ENCODE measurements at places on chromosomes 16 and 17.

GRCh38 chr17:14123619-14124278, 54.4 kb downstream of the COX10 start:
- DNase-seq: no peak

- DNase-seq: no peak
Measured at GRCh38 chr17:10812674-10813073, 8.8 kb upstream of the TMEM238L start.

GRCh38 chr16:24151482-24151939, 104.6 kb upstream of the CACNG3 start:
- no peak for DNase-seq

- no peak for DNase-seq
Measured at GRCh38 chr16:85911251-85911930, 12.4 kb downstream of the IRF8 start.

DNA sequence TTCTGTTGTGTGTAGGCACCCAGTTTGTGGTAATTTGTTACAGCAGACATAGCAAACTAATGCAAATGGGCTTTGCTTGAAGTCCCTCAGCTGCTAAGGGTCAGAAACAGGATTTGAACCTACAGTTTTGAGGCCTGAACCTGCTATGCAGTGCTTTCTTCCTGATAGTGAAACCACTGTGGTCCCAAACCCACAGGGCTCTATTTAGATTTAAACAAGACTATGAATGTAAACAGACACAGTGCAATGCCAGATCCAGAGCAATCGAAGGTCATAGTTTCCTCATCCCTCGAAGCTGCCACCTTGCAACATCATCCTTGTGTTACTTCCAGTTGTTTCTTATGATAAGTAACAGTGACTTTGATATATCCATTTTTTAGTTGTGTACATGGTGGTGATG, 630.2 kb downstream of the WWOX start:
- DNase-seq: no peak

- DNase-seq: no peak
Measured at GRCh38 chr17:17241656-17242055, 4.7 kb upstream of the FLCN start.

- DNase-seq: no peak
Measured at GRCh38 chr17:62189377-62189776, 124.3 kb upstream of the MED13 start.

DNA sequence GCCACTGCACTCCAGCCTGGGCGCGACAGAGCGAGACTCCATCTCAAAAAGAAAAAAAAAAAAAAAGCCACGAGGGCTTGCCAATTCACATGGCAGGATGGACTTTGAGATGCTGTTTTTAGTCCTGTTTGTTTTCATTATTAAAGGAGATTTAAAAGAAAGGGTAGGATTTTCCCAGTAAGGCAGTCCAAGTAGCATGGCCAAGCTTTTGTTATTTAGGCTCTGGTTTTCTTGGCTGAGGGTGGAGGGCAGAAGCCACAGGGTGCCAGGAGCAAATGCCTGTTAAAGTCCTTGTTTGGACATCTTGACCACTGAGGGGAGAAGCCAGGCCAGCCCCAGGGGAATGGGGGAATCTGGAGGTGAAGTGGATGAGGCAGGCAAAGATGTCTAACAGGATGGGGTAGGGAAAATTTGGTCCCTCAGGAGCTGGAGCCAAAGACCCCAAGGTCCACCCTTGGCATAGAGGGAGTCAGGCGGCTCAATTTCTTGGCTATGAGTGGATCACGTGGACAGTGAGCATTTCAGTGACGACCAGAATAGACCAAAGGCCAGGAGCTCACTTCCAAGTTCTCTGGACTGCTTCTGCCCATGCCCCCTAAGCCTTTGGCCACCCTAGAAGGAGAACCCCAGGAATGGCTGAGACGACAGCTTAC, 20.8 kb upstream of the PLLP start:
- DNase-seq: no peak

GRCh38 chr16:81220349-81220748, 18.1 kb upstream of the BCO1 start:
- DNase-seq: no peak

DNA sequence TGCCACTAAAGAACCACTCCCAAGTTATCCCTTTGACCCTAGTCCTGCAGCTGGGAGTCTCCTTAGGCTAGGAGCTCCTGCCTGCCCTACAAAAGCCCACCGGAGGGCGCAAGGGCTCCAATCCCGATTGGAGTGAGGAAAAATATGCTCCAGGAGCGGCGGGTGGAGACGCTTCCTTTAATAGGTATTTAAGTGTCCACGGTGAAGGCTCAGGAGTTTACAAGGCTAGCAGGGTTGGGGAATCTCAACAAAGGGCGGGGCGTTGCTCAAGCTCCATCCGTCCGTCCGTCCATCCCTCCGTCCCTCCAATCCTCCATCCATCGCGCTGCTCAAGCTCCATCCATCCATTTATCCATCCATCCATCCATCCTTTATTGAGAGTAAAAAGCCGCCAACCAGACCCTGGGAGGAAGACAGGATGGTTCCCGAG, 556 bp upstream of the SPNS1 start:
- DNase-seq: no peak

Data from GM18507 (cell line).